ENCODE measurements at places on chromosomes 16 and 17.

GRCh38 chr16:56199164-56199563 is 7.9 kb downstream of the GNAO1 start:
- DNase-seq = peak; percentile 62

GRCh38 chr17:44232061-44232460 is 12.6 kb upstream of the UBTF start:
- no peak for DNase-seq

DNA sequence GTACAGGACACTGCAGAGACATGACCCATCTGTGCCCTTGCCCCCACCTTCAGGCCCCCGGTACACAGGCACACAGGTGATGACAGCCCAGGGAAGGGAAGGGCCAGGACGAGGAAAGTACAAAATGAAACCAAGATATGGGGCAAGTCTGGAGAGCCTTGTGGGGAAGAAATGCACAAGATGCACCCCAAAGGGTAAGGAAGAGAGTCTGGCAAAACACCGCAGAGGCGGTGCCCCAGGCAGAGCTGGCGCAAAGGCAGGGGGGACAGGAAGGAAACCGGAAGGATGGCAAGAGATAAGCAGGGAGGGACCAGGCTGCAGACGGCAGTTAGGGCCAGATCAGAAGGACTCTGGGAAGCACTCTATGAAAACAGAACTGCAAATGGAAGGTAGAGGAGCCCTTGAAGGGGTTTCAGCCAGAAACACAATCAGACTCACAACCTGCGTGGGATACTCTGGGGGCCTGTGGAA is 81.4 kb downstream of the SLC39A11 start:
- no peak for DNase-seq

DNA sequence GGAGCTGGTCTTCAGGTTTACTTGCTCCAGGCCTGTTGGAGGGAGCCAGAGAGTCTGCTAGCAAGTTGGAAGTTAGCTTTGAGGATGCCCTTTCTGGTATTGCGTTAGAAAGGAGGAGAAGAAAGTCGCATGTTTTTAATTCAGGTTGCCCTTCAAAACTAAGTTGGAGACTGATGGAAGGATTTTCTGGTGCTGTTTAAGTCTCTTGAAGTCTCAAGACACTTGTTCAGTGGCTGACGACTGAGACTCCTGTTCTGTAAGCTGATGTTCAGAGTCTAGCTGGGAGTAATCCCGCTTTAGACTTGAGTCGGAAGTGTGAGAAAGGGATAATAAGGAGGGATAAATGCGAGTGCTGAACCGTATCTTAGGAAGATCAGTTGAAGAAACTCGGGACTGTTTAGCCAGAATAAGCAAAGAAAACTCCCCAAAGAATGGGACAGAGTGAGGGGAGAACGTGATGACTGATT is 740 bp downstream of the AATF start:
- no peak for DNase-seq

GRCh38 chr16:10504404-10504885 is 76.0 kb downstream of the EMP2 start:
- DNase-seq = no peak

DNA sequence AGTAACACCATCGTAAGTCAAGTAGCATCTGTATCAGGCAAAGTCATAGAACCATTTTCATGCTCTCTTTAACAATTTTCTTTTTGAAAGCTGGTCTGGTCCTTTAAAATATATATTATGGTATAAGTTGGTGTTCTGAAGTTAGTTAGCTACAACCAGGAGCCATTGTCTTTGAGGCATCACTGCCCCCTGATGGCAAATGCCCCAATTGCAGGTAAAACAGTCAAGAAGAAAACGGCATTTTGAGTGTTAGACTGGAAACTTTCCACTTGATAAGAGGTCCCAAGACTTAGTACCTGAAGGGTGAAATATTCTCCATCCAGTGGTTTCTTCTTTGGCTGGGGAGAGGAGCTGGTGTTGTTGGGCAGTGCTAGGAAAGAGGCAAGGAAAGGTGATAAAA is 14.1 kb downstream of the TP53 start:
- no peak for DNase-seq

- no peak for DNase-seq
Observed at GRCh38 chr16:1984347-1985225, 593 bp downstream of the GFER start.

DNA sequence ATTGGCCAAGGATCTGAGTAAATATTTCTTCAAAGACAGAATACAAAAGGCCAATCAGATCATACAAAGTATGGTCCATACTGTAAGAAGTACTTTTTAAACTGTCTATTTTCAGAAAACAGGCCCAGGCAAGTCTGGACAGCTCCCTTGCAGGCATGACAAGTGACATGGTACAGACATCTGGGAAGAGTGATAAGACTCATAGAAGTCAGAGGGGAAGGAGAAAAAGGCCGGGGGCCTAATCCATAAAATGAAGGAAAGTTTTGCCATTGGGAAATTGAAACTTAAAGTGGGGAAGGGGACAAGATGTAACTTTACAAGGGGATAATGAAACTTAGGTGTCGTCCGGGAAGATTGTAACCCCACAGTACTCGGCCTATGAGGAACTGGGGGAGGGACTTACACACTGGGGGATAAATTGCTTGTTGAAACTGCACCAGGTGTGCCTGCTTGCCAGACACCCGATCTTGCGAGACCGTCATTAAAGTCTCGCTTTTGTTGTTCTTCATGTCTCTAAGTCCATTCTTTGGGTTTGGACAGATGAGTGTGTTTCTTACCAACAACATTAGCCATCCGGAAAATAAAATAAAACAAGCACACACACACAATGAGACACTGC is 684.0 kb downstream of the CDH11 start:
- no peak for DNase-seq

DNA sequence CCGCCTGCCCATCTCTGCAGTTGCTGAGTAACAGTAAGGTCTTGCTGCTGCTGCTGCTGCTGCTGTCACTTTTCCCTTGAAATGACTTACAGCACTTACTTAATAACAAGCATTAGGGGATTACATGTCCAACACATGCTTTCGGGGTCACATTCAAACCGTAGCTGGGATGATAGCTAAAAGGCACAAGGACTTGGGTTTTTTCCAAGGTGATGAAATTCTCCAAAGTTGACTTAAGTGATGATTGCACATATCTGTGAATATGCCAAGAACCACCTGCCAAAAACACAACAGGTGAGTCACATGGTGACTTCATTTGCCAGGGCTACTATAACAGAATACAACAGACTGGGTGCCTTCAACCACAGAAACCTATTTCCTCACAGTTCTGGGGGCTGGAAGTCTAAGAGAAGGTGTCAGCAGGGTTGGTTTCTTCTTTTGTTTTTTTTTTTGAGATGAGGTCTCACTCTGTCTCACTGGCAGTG is 121.9 kb upstream of the TNRC6C start:
- no peak for DNase-seq

- no peak for DNase-seq
Observed at GRCh38 chr16:1389762-1390161, 24.7 kb downstream of the UNKL start.

GRCh38 chr17:17466511-17466910 is 10.3 kb upstream of the MED9 start:
- DNase-seq = no peak

DNA sequence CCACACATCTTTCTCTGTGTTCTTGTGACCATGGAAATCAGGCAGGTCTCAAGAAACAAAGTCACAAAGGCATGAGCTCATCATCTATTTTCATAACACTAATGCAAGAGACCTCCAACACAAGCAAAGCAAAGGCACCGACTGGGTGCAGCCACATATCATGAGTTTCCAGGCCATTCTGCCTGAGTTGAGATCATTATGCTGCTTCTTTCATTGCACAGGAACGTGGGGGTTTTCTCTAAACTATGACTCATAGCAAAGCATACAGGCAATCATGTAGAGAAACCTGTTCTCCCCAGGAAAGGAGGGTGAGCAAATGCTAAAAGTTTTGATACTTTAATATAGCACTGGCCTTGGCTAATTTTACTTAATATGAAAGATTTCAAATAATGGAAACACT is 60.7 kb downstream of the GRIN2A start:
- DNase-seq = no peak

- DNase-seq = no peak
Observed at GRCh38 chr17:28124962-28125361, 82.5 kb downstream of the NLK start.

GRCh38 chr16:81863630-81864352 is 84.7 kb downstream of the PLCG2 start:
- DNase-seq = no peak

DNA sequence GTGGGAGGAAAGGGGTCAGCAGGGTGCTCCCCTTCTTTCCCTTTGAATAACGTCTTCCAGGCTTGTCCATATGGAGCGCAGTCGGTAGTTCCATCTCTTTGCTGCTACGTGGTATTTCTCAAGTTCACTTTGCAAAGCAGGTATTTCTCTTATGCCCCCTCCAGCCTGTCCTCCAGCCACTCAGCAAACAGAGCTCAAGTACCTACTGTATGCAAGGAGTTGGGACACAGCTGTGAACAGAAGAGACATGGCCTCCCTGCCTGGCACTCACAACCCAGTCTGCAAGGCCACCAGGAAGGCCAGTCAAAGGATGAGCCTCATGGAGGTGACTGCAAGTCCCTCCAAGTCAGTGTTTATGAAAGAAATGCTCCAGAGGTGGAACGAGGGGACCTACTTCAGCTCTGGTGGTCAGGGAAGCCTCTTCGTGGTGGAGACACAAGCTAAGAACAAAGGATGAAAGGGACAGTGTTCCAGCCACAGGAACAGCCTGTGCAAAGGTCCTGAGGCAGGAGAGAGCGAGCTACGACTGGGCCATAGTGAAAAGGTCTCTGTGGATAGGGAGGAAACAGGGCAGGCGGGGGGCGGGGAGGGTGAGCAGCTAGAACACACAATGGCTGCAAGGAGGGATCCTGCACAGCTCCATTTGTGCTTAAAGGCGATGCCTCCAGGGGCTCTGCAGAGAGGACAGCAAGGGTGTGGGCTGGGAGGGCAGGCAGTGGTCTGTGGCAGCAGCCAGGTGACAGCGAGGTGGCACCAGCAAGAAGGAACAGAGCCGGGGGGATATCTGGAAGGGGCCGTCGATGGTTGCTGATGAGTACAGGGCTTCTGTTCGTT is 32.6 kb downstream of the PPL start:
- no peak for DNase-seq

DNA sequence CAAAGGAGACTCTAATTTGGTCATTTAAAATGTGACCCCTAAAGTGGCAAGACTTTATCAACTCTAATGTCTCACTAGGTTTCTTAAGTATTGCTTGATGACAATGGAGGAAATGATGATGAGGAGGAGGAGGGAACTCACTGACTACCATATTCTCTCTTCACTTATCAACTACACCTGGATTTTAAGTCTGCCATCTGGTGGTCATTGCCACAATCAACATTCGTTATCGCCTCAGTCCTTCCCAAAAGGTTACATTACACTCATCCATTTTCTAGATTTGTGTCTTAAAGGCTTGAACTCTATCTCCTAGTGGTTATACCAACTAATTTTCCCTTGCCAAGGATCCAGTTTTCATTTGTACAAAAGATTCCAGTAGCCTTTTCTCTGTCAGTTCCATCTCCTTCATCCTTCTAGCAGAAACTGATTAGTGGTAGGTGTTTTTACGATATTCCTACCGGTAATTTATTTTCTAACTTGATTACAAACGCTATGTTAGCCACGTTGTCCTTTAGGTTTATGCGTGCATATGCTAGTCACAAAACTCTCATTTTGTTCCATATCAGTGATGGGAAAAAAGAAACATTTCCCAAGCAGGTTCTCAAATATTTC is 114.6 kb upstream of the NOG start:
- DNase-seq = no peak

- DNase-seq = no peak
Observed at GRCh38 chr17:30278032-30278431, 13.7 kb downstream of the BLMH start.

DNA sequence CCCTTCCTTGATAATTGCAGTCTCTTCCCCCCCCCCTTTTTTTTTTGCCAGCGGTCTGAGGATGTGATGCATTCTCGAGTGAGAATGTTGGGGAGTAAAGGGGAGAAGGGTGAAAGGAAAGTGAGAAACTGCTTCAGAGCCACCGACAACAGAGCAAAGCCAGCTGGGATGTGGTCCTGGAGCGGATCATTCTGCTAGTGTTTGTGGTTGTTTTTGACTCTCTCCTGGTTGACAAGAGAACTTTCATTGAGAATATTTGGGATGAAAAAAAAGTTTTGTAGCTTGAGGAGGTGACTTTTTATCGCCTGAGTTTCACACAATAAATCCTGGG is 1.3 kb downstream of the NF1 start:
- DNase-seq = no peak

DNA sequence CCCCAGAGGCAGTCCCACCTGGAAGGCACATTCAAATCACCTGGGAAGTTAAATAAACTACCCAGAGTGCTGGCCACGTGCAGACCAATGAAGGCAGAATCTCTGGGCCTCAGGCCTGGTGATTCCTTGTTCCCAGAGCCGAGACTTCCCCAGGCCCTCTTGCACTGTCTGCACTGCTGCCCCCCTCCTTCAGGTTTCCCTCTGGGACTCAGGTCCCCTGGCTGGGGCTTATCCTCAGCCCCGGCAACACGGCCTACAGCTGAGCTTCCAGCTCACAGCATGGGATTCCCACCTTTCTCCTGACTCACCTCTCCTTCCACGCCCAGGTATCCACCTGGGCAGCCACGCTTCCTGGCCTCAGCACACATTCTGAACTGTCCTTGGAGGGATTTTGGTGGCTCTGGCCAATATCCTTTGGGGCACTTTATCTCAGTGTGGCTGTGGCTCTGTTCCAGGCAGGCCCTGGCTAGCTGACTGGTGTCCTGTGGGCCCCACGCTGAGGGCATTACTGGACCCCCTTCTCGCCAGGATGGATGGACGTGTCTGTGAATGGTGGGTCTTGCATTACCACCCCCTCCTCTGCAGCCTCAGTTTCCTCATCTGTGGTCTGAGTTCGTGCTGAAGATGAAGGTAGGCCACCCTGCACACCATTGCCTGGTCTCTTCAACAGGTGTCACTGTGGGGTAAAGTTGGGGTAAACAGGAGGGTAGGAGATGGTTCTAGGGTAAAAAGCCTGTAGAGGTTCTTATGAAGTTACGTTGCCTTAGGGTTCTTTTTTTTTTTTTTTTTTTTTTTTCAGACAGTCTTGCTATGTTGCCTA is 165.7 kb downstream of the IRF8 start:
- DNase-seq = no peak

DNA sequence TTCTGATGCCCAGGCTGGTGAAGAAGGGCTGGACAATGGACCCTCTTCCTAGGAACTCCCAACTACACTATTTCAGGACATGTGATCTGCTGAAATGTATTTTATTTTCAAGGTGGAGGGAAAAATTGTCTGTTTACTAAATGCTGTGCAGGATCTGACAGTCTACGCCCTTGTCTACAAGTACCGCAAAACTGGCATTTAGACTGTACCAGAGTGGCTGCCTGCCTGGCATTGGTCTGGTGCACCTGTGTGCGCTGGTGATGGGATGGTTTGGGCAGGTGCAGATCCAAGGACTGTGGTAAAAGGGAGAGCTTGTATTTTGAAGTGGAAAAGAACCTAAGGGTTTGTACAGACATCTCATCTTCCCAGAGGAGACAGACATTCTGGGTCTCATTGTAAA is 79.7 kb downstream of the AIPL1 start:
- no peak for DNase-seq
